Activated naive CD8-positive, alpha-beta T cell treated with anti-CD3 and anti-CD28 coated beads, Interleukin-2, amount 50 U/mL, for 24 hours (primary cell): ENCODE measurements at places on chromosomes 1 and 21.

- no peak for DNase-seq
Measured at GRCh38 chr21:38400195-38400919, 97.9 kb downstream of the ERG start.

DNA sequence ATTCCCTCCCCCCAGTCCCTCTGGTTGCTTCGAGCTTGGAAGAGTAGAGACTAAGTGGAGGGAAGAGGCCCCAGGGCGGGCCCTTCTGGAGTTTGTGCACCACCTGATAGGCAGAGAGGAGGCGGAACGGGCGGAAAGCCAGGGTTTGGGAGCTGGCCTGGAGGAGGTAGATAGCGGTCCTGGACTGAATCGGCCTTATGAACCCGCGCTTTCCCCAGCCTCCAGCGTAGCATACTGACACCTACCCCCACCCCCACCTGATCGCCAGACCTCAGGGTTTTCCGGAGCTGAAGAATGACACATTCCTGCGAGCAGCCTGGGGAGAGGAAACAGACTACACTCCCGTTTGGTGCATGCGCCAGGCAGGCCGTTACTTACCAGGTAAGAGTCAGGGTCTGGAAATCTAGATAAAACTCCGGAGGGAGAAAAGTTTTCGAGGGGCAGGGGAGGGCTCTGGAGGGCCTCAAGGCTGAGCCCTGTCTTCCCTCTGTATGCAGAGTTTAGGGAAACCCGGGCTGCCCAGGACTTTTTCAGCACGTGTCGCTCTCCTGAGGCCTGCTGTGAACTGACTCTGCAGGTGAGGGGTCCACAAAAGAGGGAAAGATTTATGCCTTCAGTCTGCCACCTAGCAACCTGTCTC, 705 bp downstream of the UROD start:
- DNase-seq, result peak; percentile 52

GRCh38 chr1:233295237-233295974, at the start of gene PCNX2:
TSS of gene PCNX2 (minus strand) at chr1:233295725. CDS start at chr1:233295478, 247 bp downstream.
- DNase-seq, result peak; percentile 74

DNA sequence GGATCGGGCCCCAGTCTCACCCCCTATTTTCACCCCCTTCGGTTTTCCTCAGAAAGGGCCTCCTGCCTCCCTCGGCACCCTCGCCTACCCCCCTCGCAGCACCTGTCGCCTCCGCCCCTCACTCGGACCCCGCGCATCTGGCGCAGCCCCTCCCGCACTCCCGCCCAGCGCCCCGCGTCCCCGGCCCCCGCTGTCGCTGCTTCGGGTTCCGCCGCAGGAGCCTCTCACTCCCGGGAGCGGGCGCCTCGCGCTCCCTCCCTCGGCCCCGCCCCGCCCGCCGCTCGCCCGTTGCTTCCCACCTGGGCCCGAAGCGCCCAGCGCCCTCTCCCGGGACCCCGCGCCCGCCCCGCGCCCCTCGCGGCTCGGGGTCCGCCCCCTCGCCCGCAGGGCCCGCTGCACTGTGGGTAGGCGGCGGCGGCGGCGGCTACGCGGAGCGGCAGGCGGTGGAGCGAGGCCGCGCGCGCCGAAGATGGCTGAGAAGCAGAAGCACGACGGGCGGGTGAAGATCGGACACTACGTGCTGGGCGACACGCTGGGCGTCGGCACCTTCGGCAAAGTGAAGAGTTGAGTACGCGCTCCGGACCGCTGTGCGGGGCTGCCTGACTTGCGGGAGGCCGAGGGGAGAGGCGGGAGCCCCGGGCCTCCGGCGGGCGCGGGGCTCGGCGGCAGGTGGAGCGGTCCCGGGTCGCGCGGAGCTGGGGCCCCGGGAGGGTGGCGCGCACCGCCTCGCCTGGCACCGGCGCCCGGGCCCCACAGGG, at the start of gene PRKAA2:
PRKAA2 (plus strand) TSS at position 396 of the 758 bp plus-strand sequence; CDS start at position 470, 74 bp downstream.
- peak; percentile 7 for DNase-seq

GRCh38 chr1:77120950-77121349, 98.3 kb downstream of the PIGK start:
- no peak for DNase-seq

DNA sequence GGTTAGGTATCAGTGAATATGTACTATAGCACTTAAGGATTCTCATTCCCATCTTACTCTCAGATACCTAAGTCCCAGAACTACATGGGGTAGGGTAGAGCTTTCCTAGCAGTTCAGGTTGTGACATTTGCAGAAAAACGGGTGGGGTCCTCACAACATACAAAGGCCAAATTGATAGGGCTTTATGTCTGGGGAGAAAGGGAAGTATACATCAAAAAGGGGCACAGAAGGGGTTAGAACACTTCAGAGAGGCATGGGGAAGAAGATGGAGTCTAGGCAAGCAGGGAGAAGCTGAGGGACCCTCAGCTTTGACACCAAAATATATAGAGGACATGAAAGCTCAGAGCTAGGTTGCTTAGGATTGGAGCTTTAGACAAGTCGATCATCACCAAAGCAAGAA, 3.6 kb downstream of the UROD start:
- DNase-seq, result no peak

- DNase-seq, result no peak
Measured at GRCh38 chr1:17214876-17215544, 10.1 kb downstream of the PADI1 start.

DNA sequence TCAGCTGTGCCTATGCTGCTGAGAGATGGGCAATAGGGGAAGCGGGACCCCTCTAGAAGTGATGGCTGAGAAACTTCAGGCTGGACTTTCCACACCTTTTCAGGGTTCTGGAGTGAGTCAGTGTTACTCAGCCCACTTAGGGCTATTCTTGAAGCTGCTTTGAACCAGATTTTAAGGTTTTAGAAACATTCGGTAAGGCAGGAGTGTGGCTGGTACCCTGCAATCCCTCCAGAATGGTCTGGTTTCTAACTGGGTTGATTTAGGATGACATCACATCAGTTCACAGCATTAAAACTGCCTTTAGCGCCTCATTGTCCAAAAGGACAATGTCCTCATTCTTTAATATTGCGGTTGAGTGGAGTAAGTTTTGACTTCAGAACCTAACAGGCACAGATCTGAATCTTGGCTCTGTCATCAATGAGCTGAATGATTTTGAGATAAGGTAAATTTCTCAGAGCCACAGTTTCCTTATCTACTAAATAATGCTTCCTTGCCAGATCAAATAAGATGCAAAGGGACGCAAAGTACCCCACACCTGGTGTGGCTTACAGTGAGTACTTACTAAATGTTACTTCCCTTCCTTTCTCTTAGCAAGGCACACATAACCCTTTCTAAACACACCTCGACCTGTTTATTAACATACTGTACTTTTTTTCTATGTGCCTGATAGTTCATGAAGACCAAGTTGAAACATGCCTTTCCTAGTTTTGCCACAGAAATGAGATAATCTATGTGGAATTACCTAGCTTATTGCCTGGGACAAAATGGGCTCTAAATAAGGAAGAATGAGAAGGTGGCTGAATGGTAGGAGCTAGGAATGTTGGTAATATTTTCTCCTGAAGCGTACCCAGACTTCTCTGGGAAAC, 209.8 kb downstream of the ROR1 start:
- no peak for DNase-seq

DNA sequence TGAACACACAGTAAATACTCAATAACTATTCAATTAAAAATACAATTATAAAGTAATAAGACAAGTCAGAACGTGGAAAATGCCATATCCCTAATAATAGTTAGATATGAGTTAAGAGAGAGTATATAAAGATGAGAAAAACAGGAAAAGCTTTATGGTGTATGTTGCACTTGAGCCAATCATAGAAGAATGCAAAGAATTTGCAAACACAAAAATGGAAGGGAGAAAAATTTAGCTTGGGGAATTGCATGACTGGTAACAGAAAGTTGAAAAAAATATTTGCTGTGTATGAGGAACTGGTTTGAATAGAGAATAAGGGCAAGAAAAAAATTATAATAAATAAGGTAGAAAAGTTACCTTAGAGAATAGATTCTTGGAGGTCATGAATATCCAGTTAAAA, 739.6 kb upstream of the CXADR start:
- no peak for DNase-seq

DNA sequence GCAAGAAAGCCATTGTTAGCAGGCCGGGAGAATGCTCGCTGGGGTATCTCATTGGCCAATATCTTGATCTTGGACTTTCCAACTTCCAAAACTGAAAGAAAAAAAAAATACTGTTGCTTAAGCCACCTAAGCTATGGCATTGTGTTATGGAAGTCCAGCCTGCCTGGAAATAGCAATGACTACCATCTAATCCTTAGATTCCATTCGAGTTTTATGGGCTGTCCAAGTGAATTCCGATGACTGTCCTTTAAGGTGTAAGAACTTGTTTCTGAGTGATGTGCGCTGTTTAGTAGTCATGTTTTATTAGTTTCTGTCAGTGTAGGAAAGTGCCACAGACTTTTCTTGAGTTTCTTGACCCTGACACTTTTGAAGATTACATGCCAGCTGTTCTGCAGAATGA, 762.6 kb downstream of the USP25 start:
- DNase-seq, result no peak

DNA sequence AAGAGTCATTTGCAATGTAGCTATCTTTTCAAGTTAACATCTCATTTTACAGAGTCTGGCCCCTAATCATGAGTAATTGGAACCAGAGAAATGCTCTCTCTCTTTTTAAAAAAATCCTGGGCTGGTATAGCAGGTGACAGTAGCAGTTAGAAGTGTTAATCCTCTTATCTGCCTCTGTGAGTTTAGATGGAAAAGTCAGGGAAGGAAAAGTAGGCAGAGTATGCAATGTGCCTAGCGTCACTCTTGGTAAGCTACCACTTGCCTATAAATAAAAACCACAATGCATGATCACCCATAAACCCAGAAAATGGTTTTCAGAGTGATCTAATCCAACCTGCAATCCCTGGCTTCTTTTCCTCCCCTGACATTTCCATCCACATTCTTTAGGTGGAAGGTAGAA, 43.2 kb downstream of the UTP25 start:
- no peak for DNase-seq

DNA sequence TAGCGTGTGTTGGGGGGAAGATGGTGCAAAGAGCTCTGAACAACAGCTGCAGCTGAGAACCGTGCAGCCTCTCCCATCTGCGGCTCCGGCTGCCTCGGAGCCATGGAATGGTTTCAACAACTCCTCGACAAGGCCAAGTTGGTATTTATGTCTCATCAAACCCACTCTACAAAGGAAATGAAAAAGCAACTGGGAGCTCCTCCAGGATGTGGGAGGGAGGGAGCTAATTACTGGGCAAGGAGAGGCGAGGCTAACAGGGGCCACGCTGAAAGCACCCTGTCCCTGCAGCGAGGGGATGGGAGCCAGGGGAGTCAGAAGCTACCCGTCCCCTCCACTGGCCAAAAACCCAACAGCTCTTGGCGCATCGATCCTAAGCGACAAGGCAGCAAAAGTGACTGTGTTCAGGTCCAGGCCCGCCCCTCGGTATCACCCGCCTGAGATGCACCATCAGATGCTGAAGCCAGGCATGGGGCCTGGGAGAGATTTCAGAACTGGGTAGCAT, 63.1 kb downstream of the ACOT7 start:
- no peak for DNase-seq

DNA sequence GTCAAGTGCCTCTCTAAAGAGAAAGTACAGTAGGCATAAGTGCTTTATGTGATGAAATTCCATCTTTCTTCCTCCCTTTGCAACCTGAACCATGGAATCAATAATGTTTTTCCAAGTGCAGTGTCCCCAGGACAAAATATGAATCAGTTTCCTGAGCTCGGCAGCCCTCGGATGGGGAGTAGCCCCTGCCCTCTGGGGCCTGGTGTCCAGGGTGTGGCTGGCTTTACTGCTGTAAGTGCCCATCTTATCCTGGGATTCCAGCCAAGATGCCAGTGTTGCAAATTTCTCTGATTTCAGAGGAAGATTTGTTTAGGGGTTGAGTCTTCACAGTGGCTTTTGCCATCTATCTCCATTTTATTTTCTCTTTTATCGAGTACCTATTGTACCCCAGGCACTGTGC, 40.5 kb upstream of the SRP9 start:
- DNase-seq, result no peak

DNA sequence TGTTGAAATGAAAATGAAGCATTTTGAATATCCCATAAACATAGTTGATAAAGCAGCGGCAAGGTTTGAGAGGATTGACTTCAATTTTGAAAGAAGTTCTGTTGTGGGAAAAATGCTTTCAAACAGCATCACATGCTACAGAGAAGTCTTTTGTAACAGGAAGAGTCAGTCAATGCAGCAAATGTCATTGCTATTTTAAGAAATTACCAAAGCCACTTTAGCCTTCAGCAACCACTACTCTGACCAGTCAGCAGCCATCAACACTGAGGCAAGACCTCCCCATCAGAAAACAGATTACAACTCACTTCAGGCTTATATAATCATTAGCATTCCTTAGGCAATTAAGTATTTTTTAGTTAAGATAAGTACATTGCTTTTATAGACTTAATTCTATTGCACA, 33.8 kb upstream of the FCRL3 start:
- DNase-seq, result no peak

DNA sequence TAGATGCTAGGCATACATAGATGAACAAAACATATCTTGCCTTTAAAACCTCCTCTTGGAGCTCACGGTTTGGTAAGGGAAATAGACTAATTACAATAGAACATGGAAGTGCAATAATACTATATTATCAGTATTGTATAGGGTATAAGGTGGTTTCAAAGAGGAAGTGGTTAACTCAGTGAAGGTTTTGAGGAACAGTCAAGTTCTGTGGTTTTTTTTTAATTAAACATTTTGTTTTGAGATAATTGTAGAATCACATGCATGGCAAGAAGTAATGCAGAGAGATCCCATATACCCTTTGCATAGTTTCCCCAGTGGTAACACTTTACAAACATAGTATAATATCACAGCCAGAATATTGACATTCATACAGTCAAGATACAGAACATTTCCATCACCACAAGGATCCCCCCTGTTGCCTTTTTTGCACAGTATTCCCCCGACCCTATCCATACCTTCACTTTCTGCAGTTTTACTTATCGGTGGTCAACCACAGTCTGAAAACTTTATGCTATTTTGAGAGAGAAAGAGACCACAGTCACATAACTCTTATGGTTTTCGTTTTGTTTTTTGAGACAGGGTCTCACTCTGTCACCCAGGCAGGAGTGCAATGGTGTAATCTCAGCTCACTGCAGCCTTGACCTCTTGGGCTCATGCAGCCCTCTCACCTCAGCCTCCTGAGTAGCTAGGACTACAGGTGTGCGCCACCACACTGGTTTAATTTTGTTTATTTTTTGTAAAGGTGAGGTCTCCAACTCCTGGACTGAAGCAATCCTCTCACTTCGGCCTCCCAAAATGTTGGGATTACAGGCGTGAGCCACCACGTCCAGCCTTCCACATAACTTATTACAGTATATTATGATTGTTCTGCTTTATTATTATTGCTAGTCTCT, 60.5 kb upstream of the KIAA1614 start:
- no peak for DNase-seq

GRCh38 chr1:6241107-6241886, 2.7 kb upstream of the HES3 start:
- DNase-seq, result no peak

DNA sequence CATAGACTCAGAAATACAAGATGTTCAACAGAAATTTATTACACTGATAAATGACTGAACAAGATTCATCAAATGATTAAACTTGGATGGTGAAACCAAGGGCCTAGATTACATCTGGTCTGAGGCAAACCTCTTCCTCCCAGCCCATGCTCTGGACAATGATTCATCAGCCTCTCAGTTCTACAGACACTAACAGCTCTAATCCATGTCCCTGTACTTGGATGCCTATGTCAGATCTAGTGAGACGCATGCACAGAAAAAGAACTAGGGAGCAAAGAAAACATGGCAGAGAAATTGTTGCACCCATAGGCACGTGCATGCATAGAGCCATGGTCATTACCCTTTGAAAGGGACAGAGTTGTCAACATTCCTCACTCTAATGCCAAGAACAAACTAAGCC, 250.1 kb downstream of the KCNH1 start:
- DNase-seq, result no peak
